Left forelimb (tissue), 1 donor: ENCODE measurements at places on chromosomes 5 and 9.
A peak's percentile ranks its signal among the peaks of the same experiment; 100 is the strongest.

- DNase-seq, result no peak
Measured at GRCh38 chr5:30747412-30747811, 446.1 kb upstream of the CDH6 start.

DNA sequence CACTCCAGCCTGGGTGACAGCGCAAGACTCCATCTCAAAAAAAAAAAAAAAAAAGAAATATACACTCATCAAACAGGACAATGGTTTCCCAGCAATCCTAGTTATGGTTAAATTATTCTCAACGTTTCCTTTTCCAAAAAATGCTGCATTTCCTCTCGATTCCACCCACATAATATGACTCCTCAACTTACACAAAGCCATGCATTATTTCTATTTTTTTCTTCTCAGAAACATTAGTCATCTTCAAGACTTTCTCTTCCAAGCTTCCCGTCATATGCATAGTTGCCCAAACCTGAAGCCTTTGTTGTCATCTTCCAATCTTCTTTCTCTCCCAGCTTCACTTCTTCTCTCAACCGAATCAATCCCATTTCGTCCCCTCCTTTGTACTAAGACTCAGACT, 61.4 kb upstream of the RANBP6 start:
- DNase-seq, result no peak

GRCh38 chr9:69877852-69878514, 57.4 kb downstream of the CFAP95 start:
- no peak for DNase-seq

DNA sequence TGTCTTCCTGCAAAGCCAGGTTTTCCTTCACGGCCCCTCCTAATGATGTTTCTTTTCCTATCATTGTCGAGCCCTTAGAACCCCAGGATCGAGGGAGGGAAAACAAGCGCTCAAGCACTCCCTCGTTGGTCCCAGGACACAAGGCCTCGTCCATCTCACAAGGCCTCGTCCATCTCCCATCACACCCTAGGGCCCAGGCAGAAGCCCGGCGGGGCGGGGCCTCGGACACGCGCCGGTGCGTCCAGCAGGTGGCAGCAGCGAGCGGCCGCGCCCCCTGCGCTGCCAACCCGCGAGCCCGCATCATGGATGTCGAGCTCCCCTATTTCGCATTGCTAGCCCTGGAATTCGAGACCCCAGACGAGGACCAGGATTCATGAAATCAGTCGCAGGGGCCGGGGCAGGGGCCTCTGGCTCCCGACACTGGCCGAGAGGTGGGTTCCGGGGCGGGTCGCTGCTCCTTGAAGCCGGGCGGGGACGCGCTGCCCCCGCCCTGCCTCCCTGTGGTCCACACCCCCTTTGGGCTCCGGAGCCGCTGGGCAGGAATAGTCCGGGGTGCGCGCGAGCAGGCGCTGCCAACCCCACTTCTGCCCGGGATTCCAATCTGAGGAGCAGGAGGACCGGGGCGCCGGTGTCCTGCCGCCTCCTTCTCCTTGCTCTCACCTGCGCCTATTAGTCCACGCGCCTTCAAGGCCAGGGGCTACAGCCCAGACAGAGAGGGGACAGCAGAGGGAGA, at the start of gene ABLIM3:
TSS of gene ABLIM3 (plus strand) at position 270 of the 733 bp plus-strand sequence. CDS start 603 bp downstream, outside the sequence.
- peak; percentile 85 for DNase-seq

- no peak for DNase-seq
Measured at GRCh38 chr5:126119887-126120442, 303.2 kb upstream of the GRAMD2B start.

DNA sequence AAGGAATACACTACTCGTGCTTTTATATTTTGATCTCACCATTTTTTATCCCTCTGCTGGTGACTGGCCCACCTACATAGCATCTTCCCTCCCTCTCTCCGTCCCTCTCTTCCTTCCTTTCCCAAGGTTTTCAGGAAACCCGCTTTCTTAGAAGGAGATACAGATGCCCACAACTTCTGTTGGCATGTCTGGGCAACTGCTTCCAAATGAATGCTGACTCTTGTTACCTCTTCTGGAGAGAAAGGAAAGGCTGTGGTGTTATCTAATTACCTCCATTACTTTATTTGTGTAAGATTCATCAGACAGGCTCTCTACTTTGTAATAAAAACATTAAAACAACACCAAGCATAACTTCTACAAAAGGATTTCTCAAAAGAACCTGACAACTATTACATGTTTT, 20.2 kb downstream of the FANCC start:
- no peak for DNase-seq

DNA sequence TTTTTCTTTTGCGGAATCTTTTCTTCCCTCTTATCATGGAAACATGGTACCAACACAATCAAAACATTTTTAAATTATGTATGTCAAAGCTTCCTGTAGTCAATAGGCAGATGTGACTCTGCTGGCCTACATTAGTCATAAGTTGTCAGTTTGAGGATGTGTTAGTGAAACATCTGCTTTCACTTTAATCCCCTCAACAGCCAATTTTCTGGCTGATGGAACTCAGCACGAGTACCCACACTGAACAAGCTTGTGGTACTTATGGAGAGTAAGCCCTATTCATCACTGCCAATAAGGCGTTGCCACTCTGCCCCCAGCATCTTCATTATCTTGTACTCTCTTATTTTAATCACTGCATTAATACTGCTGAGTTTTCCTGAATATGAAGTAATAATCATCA, 1034.4 kb downstream of the CDH9 start:
- DNase-seq, result no peak

- DNase-seq, result no peak
Measured at GRCh38 chr5:85896514-85896913, 721.2 kb upstream of the COX7C start.

DNA sequence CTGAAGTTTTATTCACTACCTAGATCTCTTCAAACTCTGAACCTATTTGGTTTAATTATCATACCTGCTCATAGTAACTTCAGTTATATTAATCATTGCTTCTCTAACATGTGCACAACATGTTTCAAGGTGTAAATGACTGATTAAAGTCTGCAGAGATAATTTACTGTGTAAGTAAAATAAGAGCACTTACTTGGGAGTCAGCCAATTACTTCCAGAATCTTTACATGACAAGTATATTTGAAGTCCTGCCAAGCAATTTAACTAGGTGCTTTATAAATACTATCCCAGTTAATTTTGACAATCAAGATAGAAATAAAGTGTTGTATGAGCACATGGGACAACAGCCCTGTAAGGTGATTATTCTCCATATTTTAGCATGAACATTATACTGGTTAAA, 109.9 kb downstream of the RFX3 start:
- no peak for DNase-seq

- no peak for DNase-seq
Measured at GRCh38 chr5:147189109-147189424, 45.8 kb upstream of the STK32A start.

- DNase-seq, result no peak
Measured at GRCh38 chr5:138944527-138945322, 69.6 kb upstream of the LRRTM2 start.

- no peak for DNase-seq
Measured at GRCh38 chr5:143851383-143851782, 39.4 kb downstream of the HMHB1 start.

DNA sequence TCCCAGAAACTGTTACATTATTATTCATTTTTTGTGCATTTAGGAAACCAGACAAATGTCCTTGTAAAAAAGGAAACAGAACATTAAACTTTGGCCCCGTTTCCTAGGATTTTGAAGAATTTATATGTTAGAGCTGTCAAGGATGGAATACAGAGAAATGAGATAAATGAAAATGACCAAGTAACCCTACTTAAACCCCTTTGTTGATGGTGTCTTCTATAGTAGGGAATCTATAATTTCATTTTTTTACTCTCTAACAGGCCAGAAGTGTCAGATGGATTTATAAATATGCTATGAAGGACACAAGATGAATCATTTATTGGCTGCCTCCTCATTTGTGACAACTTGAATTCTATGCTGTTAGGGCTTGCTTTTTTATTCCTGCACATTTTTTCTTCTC, 1047.1 kb downstream of the PTPRD start:
- no peak for DNase-seq

DNA sequence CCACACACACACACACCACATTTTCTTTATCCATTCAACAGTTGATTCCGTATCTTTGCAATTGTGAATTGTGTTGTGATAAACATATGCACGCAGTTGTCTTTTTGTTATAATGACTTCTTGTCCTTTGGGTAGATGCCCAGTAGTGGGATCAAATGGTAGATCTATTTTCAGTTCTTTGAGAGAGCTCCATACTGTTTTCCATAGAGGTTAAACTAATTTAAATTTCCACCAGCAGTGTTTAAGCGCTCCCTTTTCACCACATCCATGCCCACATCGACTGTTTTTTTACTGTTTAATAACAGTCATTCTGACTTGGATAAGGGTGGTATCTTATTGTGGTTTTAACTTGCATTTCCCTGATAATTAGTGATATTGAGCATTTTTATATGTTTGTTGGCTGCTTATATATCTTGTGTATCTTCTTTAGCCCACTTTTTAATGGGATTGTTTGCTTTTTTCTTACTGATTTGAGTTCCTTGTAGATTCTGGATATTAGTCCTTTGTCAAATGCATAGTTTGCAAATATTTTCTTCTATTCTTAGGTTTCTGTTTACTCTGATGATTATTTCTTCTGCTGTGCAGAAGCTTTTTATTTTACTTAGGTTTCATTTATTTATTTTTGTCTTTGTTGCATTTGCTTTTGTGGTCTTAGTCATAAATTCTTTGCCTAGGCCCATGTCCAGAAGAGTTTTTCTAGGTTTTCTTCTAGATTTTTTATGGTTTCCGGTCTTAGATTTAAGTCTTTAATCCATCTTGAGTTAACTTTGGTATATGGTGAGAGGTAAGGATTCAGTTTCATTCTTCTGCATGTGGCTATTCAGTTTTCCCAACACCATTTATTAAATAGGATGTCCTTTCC, 82.4 kb downstream of the SH3RF2 start:
- no peak for DNase-seq

- DNase-seq, result no peak
Measured at GRCh38 chr9:135277219-135278201, 190.0 kb downstream of the OLFM1 start.

GRCh38 chr5:178765753-178766300, 35.4 kb upstream of the ZNF354A start:
- DNase-seq, result no peak

DNA sequence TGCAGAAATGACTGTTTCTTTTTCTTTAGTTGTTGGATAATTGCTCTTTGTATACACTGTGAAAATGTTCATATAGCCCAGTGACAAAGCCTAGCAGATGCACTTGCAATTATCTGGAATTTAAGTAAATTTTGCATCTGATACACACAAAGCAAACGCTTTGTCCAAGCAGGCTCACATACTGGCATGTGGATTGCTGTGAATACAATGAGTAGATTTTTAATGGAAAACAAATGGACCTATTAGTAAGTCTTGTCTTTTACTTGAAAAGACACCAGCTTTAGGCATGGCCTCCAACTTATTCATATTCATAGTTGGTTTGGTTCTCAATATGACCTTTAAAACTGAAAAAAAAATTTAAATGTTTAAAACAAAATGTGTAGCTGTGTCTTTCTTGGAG, 1299.8 kb upstream of the WWC1 start:
- DNase-seq, result no peak

DNA sequence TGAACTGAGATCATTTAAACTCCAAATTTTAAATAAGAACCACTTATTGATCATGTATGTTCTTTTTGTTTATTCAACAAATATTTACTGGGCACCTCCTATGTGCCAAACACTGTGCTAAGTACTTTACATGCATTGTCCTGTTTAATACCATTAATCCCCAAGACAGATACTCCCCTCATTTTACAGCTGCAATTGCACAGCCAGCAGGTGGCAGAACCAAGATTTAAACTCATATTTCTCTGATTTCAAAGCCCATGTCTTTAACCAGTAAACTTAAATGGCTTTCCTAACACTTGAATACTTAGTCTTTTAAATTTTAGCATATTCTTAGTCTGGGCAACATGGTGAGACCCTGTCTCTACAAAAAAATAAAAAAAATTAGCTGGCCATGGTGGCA, 43.4 kb upstream of the KIAA1958 start:
- DNase-seq, result no peak

GRCh38 chr9:122374885-122375420, 4.1 kb downstream of the PTGS1 start:
- DNase-seq, result peak; percentile 82

DNA sequence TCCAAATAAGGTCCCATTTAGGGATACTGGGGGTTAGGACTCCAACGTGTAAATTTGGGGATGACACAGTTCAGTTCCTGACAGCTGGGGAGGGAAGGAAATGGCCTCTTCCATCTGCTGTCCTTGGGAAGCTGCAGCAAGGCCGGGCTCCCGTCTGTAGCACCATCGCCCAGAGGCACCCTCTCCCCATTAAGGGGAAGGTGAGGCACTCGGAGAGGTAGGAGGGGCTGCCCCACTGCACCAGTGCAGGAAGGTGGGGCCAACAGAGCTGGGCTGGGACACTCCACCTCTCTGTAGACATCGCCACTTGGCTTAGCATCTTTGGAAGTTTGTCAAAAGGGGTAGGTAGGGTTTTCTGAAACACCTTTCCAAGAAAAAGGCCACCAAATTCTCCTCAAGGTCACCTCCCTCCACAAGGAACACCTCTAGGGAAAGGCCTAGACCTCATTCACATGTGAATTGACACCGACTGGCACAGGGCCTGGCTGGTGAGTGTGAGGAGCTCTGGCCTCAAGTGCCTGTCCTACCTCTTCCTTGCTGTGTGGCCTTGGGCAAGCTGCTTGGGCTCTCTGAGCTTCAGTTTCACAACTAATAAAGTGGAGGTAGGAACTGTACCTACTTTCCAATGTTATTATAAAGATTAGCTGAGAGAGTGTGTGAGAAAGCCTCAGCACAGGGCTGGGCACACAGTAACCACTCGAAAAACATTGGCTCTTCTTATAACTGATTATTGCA, 75.0 kb upstream of the NEURL1B start:
- DNase-seq, result no peak

DNA sequence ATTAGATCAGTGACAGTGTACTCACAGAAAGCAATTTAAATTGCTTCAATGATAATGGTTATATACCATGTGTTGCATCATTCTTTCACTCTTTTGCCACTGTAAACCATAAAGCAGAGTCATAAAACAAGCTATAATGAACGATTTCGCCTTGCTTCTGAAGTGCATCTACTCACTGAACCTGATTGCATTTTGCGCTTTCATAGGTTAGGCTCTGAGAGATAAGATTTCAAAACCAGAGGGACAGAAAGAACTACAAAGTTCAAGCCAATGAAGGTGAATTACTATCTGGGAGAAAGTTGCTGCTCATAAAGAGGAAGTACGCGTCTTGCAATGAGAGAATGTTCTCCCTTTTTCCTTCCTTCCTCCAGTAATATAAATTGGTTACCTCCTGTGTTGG, 412.7 kb downstream of the CETN3 start:
- DNase-seq, result no peak

GRCh38 chr5:76526950-76527583, 96.1 kb downstream of the F2RL2 start:
- DNase-seq, result no peak

- no peak for DNase-seq
Measured at GRCh38 chr9:88256216-88256615, 117.9 kb upstream of the SPATA31C2 start.

DNA sequence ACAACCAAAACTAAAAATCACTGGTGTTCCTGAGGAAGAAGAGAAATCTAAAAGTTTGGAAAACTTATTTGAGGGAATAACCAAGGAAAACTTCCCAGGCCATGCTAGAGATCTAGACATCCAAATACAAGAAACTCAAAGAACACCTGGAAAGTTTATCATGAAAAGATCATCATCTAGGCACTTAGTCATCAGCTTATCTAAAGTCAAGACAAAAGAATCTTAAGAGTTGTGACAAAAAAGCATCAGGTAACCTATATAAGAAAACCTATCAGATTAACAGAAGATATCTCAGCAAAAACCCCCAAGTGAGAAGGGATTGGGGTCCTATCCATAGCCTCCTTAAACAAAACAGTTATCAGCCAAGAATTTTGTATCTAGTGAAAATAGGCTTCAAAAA, 17.1 kb upstream of the SPEF2 start:
- no peak for DNase-seq
